ENCODE measurements at places on chromosomes 1 and 21.

DNA sequence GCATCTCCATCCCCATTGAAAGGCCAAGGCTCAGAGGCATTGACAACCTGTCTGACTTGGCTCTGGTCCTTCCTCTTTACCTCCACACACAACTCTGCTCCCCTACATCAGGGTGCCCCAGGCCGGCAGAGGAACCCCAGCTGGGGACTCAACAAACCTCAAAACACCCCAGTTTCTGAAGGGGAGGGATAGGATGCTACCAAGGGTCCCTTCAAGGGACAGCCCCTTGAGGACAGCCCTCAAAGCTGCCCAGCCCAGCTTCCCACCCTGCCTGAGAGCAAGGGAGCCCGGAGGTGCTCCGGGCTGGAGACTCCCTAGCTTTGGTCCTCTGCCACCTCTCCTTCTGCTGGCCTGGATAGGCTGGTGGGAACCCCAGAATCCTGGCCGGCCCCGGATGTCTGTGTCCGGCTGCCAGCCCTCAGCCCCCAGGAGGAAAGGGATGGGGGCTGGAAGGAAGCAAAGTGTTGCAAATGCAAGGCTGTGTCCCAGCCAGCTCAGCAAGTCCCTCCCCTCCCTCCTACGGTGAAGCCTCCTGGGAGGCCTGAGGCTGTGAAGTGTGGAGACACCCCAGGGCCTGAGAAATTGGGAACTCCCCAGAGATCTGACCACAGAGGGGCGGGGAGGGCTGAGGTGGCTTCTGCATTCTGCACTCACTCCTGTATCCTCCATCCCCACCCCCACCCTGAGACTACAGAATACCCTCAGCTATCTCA, 1.1 kb upstream of the MARCKSL1 start:
- peak; percentile 47 for ATAC-seq

DNA sequence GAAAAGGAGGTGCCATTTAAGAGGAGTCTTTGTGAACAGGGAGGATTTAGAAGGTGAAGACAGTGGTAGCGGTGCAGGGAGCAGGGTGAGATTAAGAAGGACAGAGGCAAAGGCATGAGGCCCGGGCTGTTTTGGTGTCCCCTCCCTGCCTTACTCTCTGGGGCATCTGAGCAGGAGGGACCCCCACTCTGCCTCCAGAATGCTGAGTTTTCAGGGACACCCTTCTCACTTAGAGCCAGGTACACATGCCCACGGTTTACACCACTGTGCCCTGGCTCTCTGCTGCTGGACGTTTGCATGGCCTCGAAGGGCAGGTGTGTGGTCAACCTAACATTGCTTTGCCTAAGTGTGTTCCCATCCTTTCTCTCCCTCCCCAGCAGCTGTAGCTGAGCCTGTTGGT, 20.5 kb upstream of the PARP1 start:
- peak; percentile 5 for ATAC-seq

- ATAC-seq, result peak; percentile 93
Observed at GRCh38 chr1:9350013-9350908, 57.6 kb downstream of the SPSB1 start.

DNA sequence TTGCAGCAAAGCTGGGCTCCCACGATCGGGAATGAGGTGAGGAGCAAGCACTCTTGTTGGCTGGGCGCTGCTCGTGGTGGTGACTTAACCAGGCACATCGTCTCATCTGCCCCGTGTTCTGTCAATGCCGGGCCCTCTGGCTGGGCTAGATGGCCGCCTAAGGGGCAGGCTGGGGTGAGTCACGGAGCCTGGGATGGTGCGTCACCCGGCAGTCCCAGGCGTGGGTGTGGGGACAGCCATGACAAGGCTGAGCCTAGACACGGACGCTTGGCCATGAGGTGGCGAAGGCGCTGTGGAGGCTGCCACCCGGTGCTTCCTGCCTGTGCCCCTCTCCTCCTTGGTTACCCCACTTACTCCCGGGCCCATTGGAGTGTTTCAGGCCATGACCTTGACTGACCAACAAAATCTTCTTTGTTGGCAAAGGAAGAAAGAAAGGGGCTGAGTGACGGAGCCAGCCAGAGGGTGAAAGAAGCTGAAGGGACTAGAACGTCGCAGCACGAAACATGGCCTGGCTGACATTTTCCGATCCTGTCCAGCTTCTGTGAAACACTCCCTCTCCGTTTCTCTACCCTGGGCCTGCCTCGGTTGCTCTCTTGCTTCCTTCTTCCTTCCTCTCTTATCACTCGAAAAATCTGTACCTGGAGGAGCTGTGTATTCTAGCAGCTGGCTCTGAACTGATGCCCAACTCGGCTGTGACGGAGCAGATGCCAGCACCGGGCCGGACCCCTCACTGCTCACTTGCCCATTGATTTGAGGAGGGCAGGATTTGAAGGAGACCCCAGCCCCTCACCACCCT, 596 bp downstream of the CD247 start:
- ATAC-seq, result no peak

GRCh38 chr1:118948351-118948750, 39.8 kb downstream of the TBX15 start:
- ATAC-seq, result no peak

DNA sequence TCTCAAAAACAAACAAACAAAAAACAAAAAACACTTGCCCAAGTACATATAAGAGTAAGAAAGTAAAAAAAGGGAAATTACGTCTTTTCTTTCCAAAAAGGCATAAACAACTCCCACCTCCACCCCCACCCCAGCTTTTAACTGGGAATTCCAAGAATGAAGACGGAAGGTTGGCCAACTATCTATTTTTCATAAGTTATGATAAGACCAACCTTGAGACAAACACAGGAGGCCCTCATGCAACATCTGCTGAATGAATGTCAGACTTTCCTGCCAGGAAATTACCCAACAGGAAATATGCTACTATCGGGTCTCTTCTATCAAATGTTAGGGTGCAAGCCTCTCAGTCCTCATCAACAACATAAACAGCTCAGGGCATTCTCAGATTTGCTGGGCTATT, 1.9 kb downstream of the BSDC1 start:
- ATAC-seq, result no peak

GRCh38 chr1:235239851-235240250, 78.8 kb upstream of the RBM34 start:
- no peak for ATAC-seq

DNA sequence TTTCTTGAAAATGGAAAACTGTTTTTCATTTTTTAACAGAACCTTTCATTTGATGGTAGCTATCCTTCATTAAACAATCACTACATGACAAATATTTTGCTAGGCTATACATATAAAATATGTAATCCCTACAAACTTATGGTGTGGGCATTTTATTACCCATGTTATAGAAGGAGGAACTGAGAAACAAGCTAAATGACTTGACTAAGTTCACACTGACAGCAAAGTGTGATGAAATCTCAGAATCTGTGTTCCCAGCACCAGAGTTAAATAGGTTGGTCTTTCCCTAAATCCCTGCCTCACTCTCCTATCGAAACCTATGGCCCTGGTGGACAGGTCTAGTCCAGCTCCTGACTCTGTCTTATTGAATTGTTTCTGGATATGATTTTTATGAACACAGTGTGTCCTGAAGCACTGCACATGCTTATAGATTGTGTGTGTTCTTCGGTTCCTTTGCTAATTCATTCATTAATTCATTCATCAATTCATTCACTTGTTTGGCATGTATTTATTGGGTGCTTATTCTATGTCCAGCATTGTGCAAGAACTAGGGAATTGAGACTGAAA, 301.0 kb downstream of the GRIK1 start:
- no peak for ATAC-seq

- no peak for ATAC-seq
Observed at GRCh38 chr21:41802684-41803083, 35.8 kb upstream of the RIPK4 start.

DNA sequence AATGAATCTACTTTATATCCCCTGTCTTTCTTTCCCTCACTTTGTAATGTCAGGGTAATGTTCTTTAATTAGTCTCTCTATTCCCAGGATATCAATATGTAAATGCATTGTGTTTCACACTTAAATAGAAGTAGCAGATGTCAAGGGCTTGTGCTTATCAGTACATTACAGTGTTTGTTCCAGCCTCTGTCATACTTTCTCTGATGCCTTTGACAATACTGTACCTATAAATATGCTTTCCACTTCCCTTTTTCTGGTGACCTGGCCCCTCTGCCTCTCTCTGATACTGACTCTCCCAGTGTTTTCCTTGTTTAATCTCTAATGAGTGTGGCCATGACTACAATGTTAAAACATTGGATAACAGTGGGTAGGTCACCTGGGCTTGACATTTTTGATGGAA, 862.0 kb upstream of the NEGR1 start:
- ATAC-seq, result no peak

GRCh38 chr1:36305915-36306209, 306 bp upstream of the SH3D21 start:
- ATAC-seq, result peak; percentile 53
